ENCODE measurements at places on chromosomes 16 and 17.

DNA sequence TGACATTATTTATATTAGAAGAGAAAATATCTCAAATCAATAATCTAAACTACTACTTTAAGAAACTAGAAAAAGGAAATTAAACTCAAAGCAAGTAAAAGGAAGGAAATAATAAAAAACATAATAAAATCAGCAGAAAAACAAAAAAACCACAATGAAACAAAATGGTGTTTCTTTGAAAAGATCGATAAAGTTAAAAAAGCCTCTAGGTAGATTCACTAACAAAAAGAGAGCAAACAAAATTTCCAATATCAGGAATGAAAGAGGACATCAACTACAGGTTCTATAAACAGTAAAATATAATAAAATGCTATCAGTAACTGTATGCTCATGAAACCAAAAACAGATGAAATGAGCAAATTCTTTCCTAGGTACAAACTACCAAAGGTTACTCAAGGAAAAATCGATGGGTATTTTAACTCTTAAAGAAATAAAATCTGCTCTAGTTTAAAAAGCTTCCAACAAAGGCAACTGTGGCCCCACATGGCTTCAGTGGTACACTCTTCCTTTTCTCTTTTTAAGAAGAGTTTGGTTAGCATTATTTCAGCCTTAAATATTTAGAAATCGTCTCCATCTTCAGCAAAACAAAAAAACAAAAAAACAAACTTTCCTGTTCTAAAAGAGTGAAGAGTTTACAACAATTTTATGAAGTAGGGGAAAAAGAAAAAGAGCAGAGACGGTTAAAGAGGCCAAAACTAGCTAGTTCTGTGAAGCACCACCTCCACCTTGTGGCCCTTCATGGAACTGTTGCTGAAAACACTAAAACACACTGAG is 102.2 kb downstream of the TRIM37 start:
- DNase-seq: peak; percentile 90

- DNase-seq: no peak
Measured at GRCh38 chr16:23062524-23062923, 86.7 kb downstream of the USP31 start.

- no peak for DNase-seq
Measured at GRCh38 chr17:77116371-77116860, 24.4 kb upstream of the SEC14L1 start.

DNA sequence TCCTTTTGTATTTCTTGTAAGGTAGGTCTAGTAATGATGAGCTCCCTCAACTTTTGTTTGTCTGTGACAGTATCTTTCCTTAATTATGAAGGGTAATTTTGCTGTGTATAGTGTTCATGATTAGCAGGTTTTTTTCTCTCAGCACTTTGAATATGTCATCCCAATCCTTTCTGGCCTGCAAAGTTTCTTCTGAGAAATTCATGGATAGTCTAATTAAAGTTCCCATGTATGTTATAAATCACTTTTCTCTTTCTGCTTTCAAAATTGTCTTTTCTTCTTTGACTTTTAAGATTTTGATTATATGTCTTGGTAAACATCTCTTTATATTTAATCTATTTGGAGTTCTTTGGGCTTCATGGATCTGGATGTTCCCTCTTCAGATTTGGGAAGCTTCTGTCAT is 54.3 kb upstream of the ZKSCAN2 start:
- DNase-seq: no peak

DNA sequence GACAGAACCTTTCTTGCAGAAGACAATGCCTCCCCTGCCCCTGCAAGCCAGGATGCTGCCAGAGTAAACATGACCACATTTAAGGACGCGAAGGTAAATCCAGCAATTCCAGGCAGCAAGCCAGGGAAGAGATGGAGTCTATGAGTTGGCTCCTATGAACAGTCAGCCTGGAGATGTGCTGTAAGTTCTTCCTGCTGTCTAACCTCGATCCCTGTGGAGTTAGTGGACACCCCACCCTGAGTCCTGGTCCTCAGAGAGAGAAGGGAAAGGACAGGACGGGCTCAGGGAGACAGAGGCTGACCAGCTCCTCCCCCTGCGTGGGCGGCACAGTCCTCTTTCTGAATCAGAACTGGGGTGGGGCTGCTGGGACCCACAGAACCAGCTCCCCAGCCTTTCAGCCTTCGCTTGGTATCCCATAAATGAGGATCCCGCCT is 24.9 kb downstream of the CDC42EP4 start:
- no peak for DNase-seq

DNA sequence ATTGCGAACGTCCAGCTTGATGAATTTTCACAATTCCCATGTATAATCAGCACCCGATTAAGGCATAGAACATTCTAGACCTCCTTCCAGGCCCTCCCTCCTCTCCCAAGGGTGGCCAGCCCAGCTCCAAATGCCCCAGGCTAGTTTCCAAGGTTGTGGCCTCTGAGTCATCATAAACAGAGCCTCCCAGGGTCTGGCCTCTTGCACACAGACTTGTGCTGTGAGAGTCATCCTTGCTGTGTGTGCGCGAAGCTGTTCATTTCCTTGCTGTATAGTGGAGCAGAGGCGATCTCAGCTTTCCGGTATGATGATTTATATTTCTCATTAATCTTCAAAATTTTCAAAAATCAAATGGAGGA is 20.5 kb upstream of the JPH3 start:
- DNase-seq: no peak

- no peak for DNase-seq
Measured at GRCh38 chr17:45819632-45820031, 25.0 kb upstream of the SPPL2C start.

DNA sequence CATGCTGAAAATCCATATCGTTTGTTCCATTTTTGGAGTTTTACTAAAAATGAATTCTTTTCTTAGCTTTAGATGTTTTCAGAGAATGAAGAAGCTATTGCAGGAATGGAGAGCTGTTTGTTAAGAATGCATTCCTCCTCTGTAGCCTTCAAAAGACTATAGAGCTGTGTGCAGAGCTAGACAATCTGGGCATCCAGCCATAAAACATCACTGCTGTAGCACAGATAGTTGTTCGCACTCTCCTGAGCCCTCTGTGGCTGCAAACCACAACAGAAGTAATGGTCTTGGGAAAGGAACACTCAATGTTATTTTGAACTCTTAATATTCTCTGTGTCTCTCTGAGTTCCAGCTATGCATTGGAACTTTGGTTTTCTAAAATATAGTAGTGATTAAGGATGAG is 4.9 kb downstream of the TNRC6C start:
- peak; percentile 67 for DNase-seq

- no peak for DNase-seq
Measured at GRCh38 chr17:4444782-4445473, 11.2 kb downstream of the SPNS3 start.

GRCh38 chr17:43377056-43377810 is 21.6 kb upstream of the ARL4D start:
- no peak for DNase-seq

GRCh38 chr17:33804401-33804800 is 450.7 kb upstream of the CCL2 start:
- DNase-seq: no peak

DNA sequence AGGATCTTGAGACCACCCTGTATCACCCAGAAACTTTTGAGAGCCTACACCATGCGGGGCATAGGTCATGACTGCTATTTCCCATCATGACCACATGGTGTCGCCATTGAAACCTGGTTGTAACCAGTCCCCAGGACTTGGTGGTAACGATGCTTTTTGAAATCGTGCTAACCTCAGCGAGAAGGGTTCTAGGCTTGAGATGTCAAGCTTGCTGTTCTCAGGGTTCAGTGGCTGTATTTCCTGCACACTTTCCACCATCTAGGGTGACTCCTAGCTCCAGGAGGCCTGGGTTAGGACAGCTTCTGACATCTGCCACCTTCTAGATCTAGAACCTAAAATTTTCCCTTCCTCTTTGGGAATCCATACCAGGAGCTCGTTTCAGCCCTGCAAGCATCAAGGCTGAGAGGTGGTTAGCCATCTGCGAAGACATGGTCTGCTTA is 13.0 kb upstream of the SPNS3 start:
- DNase-seq: peak; percentile 90

- no peak for DNase-seq
Measured at GRCh38 chr16:74210245-74210644, 86.4 kb upstream of the PSMD7 start.

DNA sequence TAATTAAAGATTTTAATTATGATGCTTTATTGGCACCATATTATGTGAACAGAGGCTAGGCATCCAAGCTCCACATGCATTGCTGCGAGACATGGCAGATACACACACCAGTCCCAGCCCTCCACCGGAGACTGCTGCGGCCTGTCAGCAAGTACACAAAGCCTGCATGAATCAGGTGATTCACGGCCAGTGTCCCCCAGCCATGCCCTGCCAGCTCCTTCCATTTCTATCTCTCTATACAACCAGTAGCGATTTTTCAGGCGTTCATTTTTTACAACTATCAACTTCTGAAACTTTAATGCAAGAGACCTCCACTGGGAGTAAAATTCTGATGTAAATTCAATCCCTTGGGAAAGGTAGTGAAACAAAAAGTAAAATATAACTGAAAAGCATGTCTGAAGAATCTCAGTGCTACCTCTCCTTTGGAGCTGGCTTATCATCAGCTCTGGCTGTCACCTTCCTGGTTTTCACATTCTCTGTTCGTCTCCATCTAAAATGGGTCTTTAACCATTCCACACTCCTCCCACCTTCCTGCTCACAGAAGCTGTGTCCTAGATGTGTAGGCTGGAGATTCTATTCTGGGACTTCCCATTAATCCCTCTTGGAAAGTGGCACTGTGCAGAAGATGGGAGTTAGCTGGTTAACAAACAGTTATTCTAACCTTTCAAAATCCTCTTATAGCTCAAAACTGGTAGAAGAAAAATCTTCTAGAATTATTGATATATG is 32.2 kb downstream of the HS3ST3A1 start:
- DNase-seq: no peak

DNA sequence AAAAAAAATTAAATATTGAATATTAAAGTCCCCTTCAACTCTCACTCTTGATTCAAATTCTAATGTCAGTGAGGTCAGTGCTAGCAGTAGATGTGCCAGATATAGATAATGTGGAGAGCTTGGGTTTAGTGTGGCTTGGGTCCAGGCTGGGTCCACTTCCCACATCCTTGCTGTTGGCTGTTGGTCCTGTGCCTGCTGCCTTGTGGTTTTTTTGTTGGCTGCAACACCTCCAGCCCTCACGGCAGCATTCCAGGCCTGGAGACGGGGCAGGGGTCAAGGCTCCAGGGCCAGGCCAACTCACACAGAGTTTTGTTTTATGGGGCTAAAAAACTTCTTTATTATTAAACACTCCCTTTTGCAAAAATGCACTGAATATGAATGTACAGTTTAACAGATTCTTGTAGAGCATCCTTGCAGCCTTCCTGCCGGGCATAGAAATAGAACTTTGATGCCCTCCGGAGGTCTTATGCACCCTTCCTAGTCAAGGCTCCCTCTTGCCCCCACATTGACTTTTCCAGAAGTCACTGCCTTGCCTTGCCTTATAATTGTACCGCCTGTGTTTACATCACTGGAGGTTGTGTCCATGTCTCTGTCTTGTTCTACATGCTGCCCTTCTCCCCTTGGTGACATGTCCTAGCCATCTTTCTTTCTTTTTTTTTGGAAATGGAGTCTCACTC is 25.5 kb upstream of the MYO15B start:
- DNase-seq: no peak

DNA sequence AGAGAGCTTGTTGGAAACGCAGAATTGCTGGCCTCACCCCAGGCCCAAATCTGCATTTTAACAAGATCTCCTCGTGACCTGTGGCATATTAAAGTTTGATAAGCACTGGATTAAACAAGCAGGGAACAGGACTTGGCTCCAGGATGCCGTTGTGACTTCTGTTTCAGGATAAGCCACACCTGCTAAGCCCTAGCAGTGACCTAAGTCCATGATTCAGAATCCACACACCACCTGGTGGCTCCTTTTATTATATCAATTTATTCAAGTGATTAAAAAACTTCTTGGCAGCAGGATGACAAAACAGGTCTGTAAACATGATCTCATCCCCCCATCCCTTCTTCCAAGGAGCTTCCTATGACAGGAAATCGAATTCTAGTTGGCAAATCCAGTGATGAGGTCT is 9.1 kb downstream of the NAGPA start:
- no peak for DNase-seq

DNA sequence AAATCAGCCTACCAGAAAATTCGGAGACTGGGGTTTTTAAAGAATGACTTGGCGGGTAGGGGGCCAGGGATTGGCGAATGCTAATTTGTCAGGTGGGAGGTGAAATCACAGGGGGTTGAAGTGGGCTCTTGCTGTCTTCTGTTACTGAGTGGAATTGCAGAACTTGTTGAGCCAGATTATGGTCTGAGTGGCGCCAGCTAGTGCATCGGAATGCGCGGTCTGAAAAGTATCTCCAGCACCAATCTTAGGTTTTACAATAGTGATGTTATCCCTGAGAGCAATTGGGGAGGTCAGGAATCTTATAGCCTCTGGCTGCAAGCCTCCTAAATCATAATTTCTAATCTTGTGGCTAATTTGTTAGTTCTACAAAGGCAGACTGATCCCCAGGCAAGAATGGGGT is 762 bp upstream of the RBL2 start:
- peak; percentile 55 for DNase-seq

- no peak for DNase-seq
Measured at GRCh38 chr16:49472598-49472997, 99.0 kb downstream of the C16orf78 start.

DNA sequence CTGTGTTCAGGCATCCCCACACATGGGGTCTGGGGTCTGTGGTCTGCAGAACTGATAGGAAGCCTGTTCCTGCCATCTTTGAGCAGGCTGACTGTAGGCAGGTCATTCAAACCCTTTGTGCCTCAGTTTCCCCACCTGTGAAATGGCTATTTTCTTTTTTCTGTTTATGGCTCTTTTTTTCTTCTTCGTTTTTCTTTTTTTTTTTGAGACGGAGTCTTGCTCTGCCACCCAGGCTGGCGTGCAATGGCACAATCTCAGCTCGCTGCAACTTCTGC is 72.5 kb downstream of the ABCC6 start:
- DNase-seq: no peak

DNA sequence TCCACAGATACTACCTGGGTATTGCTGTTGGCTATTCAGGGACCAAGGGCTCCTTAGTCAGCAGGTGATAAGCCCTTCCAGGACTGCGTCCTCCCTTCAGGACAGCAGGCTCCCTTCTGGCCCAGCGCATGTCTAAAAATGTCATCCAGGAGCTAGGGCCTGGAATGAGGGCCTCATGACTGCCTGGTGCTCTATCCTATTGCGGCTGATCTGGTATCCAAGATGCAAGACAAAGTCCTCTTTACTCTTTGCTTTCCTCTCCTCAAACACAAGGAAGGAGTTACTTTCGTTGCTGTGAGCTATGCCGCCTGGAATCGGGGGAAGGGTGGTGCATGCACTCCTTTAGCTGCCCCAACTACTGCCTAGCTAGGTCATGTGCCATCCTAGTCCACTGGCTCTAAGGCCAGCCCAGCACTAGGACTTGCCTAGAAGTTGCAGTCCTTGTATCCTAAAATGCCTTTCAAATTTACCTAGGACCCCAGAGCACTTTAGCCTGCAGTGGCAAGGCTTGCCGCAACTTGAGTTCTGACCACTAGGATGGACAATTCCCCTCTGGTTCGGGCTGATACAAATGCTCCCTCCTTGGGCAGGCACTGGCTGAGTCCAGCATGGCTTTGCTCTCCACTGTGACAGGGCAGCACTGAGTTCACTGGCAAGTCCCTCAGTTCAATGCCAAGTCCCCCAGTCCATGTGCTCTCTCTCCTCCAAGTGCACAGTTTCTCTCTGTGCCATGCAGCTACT is 10.1 kb upstream of the TMEM219 start:
- DNase-seq: no peak

Measured in activated CD4-positive, alpha-beta T cell treated with anti-CD3 and anti-CD28 coated beads, Interleukin-2, amount 10 ng/mL, durations not matched to agents 24 days and 14 days (primary cell).